ENCODE measurements at places on chromosomes 1 and 21.

DNA sequence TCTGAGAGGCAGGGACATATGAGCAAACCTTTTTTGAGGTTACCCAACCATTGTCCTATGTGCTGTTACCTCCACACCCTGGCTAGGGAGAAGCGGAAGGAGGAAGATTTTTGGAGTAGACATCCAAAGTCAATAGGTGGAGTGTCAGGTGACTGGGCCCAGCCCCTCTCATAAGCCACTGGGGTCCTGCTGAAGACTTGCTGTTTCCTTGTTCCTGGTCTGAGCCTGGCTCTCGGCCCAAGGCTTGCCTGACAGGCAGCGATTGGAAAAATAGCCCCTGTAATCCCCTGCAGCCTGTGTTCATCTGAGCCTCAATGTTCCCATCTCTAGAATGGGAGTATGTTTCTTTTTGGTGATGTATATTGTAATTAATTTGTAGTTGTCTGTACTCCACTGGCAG lies 6.9 kb upstream of the PIGR start:
- no peak for DNase-seq

DNA sequence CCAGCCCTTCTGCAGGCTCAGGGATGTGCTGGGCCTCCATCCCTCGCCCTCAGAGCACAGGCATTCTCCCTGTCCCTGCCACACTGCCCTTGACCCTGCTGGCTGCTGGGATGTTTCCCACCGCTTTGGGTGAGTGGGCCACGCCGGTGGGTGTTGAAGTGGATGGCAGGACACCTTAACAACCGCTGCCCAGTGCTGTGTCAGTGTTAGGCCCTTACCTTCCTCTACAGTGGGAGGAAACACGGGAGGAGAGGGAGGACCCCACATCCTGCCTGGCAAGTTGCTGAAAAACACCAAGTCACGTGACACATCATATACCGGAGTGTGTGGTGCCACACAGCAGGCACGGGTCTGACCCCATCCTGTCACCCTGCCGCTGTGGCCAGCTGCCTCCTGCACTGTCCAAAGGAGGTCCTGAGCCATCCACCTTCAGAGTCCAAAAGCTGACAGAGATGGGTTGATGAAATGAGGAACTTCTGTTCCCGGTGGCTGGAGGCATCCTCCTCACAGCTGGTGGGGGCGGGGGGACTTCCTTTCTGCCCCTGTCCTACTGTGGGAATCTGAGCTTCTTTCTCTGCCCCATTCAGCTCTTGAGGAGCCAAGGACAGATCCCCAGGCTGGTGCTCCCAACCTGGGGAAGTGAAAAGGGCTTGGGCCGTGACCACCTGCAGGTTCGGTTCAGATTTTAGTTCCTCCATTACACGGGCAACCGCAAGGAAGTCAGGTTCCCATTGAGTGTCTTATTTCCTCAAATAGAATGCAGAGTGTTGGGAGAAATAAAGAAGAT lies 3.2 kb upstream of the THEMIS2 start:
- DNase-seq, result peak; percentile 47

- no peak for DNase-seq
Observed at GRCh38 chr1:21590934-21591333, 78.2 kb downstream of the RAP1GAP start.

DNA sequence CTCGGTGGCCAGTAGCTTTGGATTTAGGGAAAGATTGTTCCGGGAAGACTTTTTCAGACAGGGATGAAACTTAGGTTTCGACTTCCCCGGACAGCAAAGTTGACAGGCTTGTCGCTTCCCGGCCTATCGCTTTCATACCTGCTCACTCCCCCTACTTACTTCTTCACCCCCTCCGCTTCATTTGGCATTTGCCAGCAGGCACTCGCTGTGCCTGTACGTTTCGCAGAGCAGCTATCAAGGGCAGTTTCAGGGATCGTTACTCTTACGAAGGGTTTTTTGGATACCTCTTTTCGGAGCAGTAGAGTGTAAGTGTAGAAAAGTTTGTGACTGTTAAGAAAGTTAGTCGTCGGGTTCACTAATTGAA lies 393 bp downstream of the BLZF1 start:
- peak; percentile 36 for DNase-seq

DNA sequence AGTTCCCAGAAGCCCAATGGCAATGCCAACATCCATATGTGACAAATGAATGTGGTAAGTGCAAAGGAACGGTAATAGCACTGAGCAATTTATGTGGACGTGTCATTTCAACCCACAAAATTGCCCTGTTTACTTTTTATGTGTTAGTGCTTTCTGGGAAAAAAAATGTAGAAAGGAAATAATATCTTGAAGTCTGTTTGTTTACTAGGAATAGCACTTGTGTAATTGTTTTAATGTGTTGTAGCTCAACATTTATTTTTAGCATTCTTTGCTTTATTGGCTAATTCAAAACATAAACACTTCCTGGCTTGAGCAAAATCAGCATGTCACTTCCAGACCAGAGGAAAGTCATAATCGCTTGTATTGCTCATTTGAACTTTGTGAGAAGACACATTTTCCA lies 224.8 kb upstream of the KCNK2 start:
- DNase-seq, result no peak

- no peak for DNase-seq
Observed at GRCh38 chr1:81797701-81798100, 3.0 kb upstream of the ADGRL2 start.

DNA sequence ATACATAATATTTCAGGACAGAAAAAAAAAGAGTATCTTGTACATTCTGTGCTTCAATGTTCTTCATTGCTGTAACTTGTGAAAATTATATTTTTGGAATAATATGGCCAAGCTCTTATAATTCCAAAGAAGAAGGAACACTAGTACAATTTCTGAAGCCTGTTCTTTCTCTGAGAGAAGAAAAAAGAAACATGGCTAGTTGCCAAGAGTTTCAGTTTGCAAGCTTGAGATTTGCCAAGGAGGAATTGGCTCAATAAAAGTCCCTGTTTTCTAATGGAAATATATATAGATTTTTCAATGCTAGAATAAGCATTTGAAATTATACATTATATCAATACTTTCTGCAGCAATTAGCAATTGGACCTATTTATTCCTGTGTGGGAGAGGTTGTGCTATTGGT lies 285.2 kb upstream of the NEGR1 start:
- no peak for DNase-seq

GRCh38 chr1:7479571-7479970 lies 291.5 kb upstream of the VAMP3 start:
- DNase-seq, result no peak

GRCh38 chr1:147266381-147266780 lies 23.9 kb downstream of the CHD1L start:
- no peak for DNase-seq

GRCh38 chr1:90100566-90100965 lies 105.7 kb downstream of the ZNF326 start:
- DNase-seq, result no peak

GRCh38 chr1:177305040-177306018 lies 134.6 kb downstream of the BRINP2 start:
- no peak for DNase-seq

DNA sequence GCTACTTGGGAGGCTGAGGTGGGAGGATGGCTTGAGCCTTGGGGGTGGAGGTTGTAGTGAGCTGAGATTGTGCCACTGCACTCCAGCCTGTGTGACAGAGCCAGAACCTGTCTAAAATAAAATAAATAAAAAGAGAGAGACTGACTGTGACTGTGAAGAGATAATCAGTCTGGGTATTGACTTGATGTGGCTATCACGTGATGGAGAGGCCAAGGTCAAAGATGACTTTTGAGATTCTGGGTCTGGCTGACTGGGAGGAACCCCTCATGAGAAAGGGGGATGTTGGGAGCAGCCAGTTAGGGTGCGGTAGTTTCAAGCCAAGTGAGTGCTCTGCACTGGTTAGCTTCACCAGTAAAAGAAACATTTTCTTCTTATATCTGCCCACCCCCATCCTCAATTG lies 66.8 kb downstream of the CDC14A start:
- DNase-seq, result no peak

GRCh38 chr1:169885207-169885606 lies 8.5 kb downstream of the SCYL3 start:
- no peak for DNase-seq

DNA sequence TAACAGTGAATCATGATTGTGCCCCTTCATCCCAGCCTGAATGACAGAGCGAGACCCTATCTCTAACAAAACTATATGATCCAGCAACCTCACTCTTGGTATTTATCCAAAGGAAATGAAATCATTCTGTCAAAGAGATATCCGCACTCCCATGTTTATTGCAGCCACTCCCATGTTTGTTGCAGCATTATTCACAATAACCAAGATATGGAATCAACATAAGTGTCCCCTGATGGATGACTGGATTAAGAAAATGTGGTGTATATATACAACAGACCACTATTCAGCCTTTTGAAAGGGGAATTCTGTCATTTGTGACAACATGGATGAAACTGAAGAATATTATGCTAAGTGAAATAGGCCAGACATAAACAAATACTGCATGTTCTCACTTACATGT lies 44.4 kb downstream of the TRMT1L start:
- DNase-seq, result peak; percentile 3

DNA sequence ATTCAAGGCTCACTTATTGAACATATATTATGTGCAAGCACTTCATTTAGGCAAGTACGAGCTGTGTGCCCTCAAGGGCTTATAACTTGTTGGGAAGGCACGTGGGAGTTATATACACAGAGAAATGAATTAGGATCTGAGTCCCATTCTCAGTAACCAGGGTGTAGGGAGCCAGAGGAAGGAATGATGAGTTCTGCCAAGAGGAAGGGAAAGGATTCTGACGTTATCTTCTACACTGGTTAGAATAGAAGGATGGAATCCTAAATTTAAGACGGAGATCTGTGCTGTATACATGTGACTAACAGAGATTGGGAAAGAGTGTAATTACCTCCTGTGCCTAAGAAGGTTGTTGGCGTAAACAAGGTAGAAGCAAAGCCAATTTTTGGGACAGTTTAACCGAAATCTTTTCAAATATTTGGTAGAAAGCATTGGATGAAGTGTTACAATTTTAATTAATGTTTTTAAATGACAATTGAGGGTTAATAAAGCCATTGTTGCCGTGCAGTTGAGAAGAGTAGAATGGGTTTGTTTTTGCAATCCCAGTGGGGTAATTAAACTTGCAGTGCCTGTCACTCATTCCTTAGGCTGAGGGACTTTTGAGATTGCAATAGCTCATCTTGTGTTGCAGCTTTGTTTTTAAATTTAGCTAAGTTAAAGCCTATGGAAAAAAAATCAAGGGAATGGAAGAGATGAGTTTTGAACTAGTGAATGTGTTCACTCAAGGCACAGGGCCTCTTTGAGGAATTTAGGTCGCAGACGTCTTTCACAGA lies 177.2 kb downstream of the NFIA start:
- DNase-seq, result no peak

- DNase-seq, result no peak
Observed at GRCh38 chr1:81834268-81834667, 33.5 kb downstream of the ADGRL2 start.

- no peak for DNase-seq
Observed at GRCh38 chr21:26832546-26832945, 12.7 kb downstream of the ADAMTS1 start.

DNA sequence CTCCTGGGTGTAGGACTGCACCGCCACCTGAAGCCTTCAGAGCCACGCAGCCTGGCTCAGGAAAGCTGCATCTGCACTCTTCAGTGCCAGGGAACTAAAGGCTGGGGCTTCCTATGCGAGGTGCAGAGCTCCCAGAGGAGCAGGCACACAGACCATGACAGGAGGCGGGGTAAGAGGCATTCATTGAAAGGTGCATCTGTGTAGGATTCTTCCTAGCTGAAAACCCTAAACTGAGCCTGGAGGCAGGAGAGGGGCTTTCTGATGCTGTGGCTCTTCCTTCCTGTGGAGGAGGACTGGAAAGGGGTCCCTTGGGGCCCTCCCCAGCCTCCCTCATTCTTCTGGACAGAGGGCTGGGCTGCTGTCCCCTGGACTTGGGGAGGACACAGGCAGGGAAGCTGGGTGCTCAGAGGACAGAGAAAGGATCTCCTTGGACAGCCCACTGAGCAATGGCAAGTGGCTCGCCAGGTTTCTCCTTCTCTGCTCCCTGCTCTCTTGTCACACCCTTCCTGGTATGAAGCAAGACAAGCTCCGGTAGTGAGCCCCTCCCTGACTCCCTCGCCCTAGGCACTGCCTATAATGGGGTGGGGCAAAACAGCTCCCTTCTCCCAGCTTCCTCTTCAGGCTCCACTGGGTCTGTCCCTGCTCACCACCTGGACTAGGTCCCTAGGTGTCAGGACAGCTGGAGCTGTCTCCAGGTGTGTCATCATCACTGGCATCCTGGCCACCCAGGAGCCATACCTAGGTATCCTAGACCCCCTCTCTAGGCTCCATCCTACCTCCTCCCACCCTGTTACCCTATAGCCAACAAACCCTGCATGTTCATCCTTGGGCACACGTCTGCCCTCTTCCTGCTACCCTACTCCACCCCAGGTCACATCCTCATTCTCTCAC lies 20.0 kb downstream of the S100A6 start:
- DNase-seq, result no peak

DNA sequence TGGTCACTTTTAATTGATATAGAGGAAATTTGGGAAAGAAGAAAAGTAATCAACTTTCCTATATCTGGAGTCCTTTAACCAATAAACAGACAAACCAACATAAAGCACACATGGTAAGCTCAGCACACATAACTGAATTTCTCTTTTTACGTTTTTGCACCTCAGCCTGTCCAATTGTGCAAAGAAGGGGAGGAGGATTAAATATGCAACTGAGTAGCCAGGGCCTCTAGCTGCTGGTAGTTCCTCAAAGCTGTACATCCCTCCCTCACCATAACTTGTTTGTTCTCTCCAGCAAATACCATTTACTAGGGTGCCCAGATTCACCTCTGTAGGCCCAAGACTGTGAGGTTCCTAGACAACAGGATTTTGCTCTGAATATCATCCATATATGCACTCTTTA lies 25.4 kb downstream of the ST6GALNAC5 start:
- DNase-seq, result no peak

DNA sequence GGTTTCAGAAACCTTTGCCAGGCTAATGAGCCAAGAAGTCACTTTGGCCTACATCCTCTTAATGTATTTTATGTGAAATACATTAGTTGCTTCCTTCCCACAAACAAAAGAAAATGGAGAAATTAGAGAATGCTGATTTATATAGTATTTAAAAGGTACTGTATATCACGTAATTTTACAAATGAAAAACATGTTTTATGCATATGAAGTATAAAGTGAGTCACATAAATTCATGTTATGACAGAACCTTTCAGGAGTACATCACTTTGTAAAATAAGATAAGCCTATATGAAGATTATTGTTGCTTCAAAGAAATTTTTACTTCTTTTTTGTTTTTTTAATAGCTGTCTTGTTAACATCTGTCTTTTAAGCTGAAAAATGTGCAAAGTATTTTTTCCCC lies 4.6 kb downstream of the DR1 start:
- no peak for DNase-seq

DNA sequence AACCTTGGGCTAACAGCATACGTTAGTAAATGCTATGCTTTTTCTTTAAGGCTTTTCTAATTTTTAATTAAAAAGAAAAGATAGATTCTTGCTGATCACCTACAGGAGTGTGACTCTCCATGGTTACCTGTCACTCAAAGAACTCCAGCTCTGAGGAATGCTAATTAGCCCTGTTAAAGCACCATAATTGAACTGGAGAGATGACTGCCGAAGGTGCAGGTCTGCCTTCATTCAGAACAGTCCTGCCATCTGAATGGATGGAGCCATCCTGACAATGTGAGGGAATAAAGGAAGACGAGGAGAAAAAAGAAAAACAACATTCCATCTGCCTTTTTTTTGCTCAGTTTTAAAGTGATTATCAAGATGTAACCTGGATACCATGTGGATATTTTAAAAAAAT lies 94.6 kb downstream of the ATP6V1G3 start:
- peak; percentile 5 for DNase-seq
